ENCODE measurements at places on chromosomes 5 and 9.

- no peak for DNase-seq
Observed at GRCh38 chr9:118829334-118829733, 539.9 kb downstream of the BRINP1 start.

DNA sequence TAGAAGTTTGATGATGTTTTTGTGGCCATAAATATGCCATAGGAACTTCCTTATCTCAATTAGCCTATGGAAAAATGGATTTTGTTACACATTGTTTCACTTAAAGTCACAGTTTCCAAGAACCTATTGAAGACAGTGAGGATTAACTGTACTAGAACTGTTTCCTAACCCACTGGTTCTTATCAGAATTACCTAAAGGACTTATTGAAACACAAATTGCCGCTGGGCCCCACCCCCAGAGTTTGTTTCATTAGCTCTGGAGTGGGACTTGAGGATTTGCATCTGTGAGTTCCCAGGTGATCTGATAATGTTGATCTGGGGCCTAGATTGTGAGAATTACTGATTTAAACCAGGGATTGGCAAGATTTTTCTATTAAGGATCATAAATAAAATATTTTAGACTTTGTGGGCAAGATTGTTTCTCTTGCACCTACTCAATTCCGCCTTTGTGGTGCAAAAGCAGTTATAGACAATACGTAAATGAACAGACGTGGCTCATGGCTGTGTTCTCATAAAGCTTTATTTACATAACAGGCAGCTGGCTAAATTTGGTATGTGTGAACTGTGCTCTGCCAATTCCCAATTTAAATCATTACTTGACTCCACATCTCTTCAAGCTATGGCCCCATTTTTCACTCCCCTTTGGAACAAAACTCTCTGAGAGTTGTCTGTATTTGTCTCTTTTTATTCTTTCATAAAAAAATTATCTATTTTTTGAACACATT lies 9.3 kb downstream of the JAK2 start:
- DNase-seq: no peak

GRCh38 chr5:179553875-179554274 lies 3.5 kb downstream of the RUFY1 start:
- DNase-seq: no peak

GRCh38 chr9:38724754-38725153 lies 4.8 kb upstream of the FAM240B start:
- DNase-seq: no peak

DNA sequence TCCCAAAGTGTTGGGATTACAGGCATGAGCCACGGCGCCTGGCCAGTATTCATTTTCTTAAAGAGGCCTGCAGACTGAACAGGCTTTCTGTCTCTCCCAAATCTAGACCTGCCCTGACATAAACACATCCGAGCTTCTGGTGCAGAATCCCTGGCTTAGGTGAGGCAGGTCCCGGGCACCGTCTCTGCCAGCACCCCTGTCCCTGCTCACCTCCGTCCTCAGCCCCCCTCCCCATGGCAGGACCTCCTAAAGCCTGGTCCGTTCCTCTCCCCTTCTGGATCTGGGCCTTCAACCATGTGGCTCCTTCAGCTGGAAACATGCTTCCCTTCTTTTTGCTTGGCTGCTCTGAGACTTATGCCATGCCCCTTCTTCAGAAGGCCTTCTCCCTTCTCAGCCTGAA lies 22.7 kb upstream of the RXRA start:
- DNase-seq: no peak

Measured in hematopoietic multipotent progenitor cell treated with erythropoietin and hydrocortisone succinate and interleukin-3 and kit ligand, for 6 days (in vitro differentiated cells).